ENCODE measurements at places on chromosomes 4 and X. TPM values are rescaled to one million over a fixed set of nuclear protein-coding genes. Genes with fewer than 3 reads are reported as not detected.

GRCh38 chr4:10530137-10530786 is 73.0 kb upstream of the ZNF518B start:
- no peak for DNase-seq

GRCh38 chr4:107931775-107932321 is 499 bp downstream of the CYP2U1 start:
- DNase-seq: no peak

GRCh38 chr4:17930256-17930655 is 91.3 kb downstream of the LCORL start:
- no peak for DNase-seq

GRCh38 chr4:142383800-142384470 is 462.2 kb downstream of the INPP4B start:
- DNase-seq: no peak

DNA sequence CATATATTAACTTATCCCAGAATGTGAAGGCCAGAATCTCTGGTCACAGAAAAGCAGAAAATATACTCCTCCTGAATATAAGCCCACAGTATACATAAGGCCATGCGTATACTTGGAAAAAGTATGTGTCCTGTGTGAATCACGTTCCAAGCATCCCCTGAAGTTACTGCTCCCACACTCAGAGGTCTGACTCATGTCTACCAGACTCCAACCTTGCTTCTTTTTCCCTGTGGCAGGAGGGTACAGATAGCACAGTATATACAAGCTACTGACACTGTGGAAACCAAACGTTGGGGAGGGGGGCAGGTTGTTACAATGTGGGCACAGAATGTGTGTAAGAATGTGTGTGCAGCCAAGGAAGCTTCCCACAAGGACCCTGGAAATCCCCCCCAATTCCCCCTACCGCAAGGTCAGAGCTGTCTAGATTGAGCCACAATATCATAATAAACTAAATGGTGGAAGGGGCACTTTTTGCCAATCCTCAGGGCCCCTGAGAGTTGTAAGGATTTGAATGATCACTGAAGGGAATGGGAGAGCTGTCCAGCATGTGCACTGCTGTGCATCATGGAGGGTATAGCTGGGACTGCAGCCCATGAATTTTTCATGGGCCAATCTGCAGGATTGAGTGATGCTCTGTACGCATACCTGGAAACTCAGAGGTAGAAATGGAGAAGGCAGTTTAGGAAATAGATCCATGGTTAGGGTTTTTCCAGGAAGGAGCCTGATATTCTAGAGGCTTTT is 7.4 kb upstream of the RELL1 start:
- DNase-seq: no peak

- DNase-seq: no peak
Measured at GRCh38 chr4:170386511-170386910, 296.8 kb upstream of the AADAT start.

- DNase-seq: no peak
Measured at GRCh38 chrX:56812515-56813105, 83.6 kb downstream of the NBDY start.

GRCh38 chr4:6258741-6259140 is 10.9 kb upstream of the WFS1 start:
- no peak for DNase-seq

DNA sequence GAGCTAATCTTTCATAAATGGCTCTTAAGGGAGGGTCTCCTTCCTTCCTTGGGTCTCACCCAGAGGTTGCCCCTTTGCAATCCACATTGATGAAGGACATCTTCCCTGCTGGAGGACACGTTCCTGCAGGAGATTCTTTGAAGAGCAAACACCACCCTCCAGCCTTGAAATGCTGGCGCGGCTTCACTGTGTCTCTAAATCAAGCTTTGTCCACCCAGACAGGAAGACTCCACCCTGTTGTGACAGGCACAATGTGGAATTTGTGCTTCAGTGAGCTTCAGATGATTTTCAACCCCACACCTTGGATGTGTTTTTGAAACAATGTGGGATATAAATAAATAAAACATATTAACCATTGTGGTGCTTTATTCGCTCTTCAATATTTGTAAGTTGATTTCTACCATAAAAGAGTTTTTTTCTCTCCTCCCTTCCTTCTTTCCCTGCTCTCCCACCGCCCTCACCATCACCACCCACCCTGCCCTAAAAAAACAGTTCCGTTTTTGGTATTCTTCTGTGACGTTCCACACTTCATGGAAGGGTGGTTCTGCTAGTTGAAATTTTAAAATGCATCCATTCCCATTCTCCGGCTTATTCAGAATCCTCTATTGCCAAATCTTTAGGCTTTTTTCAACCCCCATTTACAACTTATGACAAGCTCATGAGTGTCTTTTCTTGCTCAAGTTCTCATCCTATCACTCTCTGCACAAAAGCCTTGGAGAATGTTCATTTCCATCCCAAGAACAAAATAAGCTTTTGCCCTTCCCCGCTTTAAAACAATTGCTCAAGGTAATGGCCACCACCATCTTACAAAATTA is 264.3 kb downstream of the RAPGEF2 start:
- DNase-seq: no peak

DNA sequence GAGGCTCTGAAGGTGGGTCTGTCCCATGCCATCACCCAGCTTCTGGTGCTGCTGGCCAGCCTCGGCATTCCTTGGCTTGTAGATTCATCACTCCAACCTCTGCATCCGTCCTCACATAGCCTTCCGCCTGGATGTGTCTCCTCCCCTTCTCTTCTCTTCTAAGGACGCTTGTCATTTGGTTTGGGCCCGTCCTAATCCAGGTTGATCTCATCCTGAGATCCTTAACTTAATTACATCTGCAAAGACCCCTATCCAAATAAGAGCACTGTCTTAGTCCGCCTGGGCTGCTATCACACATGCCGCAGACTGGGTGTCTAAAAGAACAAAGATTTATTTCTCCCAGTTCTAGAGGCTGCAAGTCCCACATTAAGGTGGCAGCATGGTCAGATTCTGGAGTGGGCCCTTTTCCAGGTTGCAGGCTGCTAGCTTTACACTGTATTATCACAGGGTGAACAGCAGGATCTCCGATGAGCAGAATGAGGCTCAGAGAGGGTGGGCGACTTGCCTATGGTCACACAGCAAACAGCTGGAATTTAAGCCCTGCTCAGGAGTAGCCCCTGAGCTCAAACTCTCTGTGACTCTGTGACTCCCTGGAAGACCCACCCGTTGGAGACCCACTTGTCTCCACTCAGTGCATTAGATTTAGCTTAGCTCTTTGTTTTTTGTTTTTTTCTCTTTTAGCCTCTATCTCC is 113.1 kb downstream of the STK32B start:
- peak; percentile 20 for DNase-seq

GRCh38 chrX:73069365-73070035 is 9.8 kb downstream of the PABPC1L2A start:
- DNase-seq: no peak

DNA sequence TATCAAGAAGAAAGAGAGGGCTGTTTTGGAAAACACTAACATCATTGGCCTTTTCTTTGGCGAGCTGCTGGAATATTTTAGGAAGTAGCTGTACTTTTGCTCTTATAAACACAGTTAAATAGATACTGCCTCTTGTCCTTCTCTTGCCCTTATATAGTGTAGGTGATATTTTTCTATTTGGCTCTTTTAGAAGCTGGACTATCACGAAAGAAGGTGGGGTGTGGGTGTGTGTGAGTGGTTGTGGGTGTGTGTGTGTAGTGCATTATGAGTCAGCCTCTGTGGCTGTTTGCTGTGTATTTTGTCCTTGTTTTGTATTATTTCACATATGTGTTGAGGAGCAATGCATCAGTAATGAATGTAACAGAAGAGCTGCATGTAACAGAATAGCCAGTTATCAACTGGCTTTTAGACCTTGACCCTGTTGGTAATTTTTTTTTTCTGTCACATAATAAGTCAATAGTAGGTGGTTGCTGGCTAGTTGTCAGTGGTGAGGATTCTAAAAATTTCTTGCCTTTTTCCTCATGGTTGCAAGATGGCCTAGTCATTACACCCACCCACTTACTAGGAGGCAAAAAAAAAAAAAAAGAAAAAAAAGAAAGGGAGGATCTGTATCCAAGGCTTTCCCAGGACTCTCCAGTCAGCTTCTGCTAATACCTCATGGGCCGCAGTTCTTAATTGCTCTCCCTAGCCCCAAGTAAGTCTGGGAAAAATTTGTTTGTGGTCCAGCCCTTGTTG is 23.8 kb downstream of the ARHGAP10 start:
- DNase-seq: no peak

- DNase-seq: no peak
Measured at GRCh38 chr4:81648576-81649275, 177.0 kb upstream of the RASGEF1B start.

DNA sequence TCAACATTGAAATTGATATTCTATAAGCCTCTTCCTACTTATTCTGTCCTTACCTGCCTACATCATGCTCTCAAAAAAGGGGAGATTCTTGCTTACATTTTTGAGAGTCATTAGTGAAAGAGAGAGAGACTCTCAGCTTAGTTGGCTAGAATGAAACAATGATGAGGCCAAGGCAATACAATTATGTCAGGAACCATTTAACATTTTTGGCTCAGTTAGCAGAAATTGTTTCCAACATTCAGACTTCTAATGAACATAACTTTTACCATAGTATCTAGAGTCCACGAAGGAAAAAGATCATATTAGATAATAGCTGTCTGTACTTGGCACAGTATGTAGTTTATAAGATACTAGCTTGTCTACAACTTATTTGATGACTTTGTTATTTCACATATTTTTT is 263.7 kb upstream of the ARX start:
- DNase-seq: no peak

GRCh38 chr4:97027728-97028410 is 1115.4 kb downstream of the STPG2 start:
- DNase-seq: no peak

- no peak for DNase-seq
Measured at GRCh38 chrX:67338262-67338661, 205.6 kb upstream of the AR start.

- no peak for DNase-seq
Measured at GRCh38 chrX:111167334-111167733, 71.3 kb downstream of the PAK3 start.

- DNase-seq: no peak
Measured at GRCh38 chr4:105107095-105107856, 39.4 kb upstream of the TET2 start.

Gene DCAF8L2
- total RNA-seq: not detected

Gene FHIP1A
- total RNA-seq: 28.2 TPM

Gene ZCCHC12
- total RNA-seq: 2.1 TPM

Gene TSPAN6
- total RNA-seq: 61.3 TPM

Gene SH3RF1
- total RNA-seq: 15.3 TPM

Gene DSPP
- total RNA-seq: not detected

Gene MAGEB10
- not detected for total RNA-seq

Gene MSANTD1
- 0.83 TPM for total RNA-seq

Gene IL1RAPL2
- total RNA-seq: 0.13 TPM
